H54 (cell line): ENCODE measurements at places on chromosomes 13 and 19.

DNA sequence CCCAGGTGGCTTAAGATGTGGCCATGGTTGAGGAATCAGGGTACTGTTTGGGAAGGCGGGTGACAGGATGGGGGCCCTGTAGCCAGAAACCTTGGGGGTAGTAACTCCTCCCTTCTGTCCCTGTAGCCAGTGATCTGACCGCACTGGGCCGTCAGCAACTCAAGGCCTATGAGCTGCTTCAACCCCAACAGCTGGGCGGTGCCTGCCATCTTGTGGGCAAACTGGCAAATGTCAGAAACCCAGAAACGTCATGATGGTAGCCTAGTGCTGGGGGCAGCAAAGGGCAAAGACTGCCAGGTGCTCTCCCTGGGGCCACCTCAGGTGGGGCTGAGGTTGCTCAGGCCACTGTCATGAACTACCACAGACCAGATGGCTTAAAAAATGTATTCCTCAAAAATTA is 3.5 kb downstream of the COPE start:
- DNase-seq, result no peak

DNA sequence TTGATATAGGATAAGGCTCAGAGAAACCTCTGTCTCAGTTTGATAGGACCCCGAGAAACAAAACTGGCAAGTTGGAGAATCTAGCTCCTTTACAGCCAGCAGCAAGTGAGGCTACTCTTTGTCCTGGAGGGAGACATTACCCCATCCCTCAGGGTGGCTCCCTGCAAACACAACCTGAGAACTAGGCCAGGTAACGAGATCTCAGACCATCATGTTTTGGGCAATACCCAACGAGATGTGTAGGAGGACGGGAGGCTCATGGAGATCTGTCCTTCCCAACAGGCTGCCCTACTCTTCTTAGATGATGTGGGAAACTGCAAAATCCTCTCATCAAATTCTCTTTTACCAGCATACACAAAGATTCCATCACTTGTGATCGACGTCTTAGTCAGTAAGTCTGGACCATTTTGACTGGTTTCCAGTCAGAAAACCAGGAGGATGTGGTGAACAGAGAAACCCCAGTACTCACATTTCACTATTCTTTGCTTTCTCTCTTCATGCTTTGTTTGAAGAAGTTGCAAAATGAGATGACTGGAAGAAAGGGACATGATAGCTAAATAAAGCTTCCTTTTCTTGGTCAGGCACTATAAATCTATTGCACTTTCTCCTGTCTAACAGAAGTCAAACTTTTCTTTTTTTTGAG is 6.0 kb upstream of the CTU1 start:
- no peak for DNase-seq

DNA sequence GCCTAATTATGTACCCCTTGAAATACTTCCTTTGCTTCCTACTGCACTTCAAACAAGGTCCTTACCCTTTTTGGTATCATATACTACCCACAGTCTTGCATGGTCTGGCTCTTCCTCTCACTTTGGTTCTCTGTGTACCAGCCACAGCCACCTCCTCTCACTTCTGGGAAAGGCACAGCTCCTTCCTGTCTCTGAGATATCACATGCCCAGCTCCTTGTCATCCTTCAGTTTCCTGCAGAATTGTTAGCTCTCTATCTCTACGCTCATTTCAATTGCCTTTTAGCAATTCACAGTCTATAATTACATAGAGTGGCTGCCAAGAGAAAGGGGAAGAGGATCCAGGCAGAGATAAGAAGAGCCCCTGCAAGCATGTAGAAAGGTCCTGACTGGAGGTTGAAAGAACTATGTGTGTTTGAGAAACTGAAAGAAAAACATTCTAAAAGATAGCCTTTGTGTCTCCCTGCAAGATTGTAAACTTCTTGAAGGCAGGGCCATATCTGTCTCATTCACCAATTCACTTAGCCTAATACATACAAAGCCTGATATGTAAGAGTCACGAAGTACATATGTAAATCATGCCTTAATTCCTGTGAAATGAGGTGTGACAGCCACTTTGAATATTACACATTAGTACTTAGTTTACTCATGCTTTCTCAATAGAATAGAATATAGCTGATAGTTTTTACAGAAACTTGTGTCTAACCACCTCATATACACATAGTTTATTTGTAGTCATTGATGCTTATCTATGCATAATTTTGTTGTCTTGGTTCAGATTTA is 933.1 kb downstream of the DIAPH3 start:
- DNase-seq, result no peak

- no peak for DNase-seq
Observed at GRCh38 chr19:47272448-47273312, 2.0 kb upstream of the INAFM1 start.

DNA sequence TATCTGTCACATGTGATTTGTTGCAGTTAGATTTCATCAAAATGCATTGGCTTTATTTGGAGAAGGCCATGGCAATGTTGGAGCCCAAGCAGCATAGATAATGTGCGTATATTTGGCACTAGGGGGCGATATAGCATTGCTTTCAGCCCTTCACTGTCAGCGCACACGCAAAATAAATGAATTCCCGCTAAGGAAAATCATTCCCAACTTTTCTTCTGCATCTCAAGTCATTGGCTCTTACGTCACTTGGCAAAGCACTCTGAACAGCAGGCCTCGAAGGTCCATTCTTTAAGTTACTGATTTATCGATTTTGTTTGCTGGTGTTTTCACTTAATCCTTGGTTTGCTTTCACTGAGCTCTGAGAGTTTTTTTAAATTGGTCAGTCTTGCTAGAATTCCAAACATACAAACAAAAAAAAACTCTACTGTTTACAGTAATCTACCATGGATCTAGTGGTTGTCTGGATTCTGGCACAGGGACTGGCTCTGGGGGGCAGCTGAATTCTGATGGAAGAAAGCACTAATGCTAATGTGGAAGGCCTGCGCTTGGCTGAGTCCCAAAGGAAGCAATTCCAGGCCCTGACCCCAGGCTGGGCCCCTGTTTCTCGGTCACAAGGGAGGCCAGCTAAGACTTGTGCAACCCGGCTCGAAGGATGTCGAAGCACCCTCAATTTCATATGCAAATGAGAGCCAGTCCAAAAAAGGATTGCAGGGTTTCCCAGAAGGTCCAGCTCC is 97.7 kb upstream of the IPO5 start:
- DNase-seq, result peak; percentile 52

DNA sequence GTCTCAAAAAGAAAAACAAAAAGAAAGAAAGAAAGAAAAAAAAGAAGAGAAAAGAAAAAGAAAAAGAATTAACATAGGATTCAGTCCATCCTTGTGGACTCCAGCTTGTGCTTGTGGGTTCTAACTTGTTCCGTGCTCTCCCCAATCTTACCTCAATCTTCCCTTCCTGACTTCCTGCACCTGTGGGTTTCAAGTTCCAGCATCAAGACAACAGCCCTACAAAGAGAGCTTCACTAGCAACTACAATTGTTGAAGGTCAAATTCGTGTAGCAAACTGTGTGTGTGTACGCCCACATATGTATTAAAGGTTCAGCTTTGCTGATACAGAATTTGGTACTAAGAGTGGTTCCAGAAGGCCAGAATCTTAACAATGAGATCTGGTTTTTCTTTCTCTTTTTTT is 25.3 kb downstream of the FXYD5 start:
- no peak for DNase-seq

DNA sequence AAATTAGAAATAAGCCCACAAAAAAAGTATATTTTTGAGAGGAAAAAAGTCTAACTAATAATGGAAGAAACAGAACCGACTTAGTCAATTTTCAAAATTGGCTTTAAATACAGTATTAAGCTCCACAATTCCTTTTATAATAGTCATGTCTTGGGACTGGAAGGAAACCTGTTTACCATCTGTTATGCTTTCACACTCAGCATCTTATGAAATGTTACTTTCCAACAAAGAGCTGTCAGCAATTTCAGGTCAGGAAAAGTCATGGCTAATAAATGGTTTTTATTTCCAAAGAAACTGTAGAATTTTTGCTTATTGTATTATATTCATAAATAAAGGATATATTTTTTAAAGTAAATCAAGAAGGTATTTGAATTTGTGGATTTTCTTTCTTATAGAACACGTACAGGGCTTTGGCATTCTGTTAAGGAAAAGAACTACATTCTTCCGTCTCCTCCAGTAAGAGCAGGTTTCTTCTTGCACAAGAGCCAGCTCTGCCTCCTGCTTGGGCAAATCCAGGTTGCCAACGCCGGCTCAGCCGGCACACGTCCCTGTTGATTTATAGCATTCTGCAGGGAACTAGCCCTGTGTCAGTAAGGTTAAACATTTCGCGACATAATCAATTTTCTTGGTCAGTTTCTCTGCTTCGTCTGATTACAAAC is 52.9 kb upstream of the GPR12 start:
- DNase-seq, result no peak

GRCh38 chr19:55476100-55476775 is at the start of gene ZNF628:
TSS of gene ZNF628 (plus strand) at chr19:55476617. CDS start at chr19:55479911, 3,294 bp downstream.
- peak; percentile 100 for DNase-seq

DNA sequence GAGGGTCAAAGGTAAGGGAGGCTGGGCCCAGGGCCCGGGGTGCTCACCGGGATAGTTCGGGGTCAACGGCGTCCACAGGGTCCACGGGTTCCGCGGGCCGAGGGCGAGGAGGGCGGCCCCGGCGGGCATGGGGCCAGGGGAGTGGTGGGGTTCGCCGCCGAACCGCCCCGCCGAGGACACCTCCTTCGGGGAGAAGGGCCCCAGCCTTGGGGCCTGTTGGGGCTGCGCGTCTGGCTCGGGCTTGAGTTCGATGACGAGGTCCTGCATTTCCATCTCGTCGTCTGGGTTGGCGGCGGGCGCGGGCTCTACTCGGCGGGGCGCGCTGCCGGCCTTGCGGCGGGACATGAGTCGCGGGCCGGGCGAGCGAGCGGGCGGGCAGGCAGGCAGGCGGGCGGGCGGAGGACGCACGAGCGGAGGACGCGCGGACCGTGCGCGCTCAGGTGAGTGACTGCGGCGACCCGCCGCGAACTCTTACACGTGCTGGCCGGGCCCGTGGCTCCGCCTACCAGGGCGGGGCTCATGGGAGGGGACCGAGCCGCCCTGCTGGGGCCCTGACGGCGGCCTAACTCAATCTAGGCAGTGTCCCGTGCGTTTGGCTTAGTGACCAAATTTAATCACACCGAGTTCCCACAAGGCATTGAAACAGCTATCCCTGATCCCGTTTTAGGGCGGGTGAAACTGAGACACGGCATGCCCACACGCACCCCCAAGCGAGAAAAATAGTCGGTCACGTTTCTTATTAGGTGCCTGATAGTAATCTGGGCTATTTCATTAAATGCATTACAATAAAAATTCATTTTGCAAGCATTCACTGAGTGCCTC is at the start of gene ZNF296:
TSS of gene ZNF296 (minus strand) at position 450 of the 822 bp plus-strand sequence. CDS start at position 345, 105 bp downstream.
- DNase-seq, result no peak

- DNase-seq, result no peak
Observed at GRCh38 chr13:79227418-79227817, 178.6 kb downstream of the RBM26 start.

DNA sequence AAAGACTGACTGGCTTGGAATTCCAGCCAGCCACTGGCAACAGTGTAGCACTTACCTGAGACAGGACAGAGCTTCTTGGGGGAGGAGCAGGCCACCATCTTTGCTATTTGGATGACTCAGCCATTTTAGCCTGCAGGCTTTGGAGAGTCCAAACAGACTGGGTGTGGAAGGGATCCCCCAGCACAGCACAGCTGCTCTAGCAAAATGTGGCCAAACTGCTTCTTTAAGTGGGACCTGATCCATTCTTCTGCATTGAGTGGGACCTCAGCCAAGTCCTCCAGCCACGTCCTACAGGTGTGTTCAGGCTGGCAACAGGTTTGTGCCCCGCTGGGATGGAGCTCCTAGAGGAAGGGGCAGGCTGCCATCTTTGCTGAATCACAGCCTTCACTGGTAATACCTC is 80.0 kb downstream of the NDFIP2 start:
- no peak for DNase-seq

DNA sequence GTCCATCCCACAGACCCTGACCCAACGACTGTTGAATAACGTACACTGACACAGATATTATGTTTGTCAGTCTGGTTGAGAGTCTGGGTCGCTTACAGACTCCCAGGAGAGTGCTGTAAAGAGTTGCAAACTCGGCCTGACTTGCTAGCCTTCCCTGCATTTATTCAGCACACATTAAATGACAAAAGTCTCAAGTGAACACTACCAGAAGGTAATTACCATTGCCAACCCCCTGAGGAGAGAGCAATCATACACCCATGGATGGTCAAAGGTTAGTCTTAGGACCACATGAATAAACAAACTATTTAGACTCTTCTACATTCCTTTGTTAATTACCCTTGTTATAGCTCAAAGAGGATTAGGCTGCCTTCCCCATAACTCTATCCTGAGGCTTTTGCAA is 1048.6 kb downstream of the PCDH17 start:
- DNase-seq, result no peak

DNA sequence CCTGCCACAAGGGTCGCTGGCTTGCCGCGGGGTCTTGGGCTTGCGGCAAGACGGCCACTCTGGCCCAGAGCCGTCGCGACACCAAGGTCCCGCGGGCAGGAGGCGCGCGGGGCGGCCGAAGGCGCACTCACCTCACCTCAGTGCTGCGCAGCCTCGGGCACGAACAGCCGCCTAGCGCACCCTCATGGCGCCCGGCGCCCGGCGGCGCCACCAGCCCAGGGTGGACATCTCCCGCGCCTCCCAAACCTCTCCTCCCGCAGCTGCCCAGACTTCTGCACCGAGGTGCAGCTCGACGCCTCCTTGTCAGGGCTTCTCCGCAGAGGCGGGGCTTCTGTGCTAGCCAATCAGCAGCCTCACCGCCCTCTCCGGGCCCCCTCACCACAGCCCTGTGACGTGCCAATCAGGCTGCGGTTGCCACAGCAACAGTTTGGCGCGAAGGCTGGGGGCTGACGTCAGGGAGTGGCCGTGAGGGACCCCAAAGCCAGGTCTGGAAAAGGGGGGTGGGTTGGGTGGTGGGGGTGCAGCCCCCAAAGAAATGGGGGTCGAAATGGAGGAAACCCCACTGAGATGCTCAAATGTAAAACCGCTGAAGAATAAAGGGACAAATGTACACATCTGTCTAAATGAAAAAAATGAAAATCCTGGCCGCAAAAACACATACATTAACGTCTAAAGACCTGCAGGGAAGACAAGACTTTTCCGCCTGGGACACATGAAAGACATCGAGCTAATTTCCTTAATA is at the start of the genes PEG3 and ZIM2:
TSS of gene PEG3 (minus strand) at position 276 of the 742 bp plus-strand sequence. CDS start 16,071 bp downstream, outside the sequence.
TSS of gene ZIM2 (minus strand) at position 276 of the 742 bp plus-strand sequence. CDS start 16,449 bp downstream, outside the sequence.
- DNase-seq, result no peak

GRCh38 chr13:104532132-104532531 is 1465.9 kb upstream of the SLC10A2 start:
- no peak for DNase-seq

DNA sequence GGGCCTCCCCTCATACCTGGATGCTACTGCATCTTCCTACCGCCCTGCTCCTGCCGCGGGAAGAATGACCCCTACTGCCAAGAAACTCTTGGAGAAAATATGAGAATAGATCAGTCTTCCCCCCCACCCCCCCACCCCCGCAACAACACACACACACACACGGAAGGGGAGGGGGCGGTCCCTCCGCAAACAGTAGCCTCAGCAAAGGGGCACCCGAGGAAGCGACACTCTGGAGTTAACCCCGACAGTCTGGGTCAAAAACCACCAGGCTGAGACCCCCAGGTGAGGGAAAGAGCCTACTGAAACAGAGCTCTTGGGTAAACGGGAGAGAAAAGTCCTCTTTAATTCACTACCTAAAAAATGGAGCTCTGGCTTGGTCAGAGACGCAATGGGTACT is 1.2 kb downstream of the MED26 start:
- no peak for DNase-seq

- no peak for DNase-seq
Observed at GRCh38 chr13:73579574-73580274, 520.9 kb downstream of the KLF5 start.
